Stimulated activated effector memory CD8-positive, alpha-beta T cell treated with anti-CD3 and anti-CD28 coated beads, Interleukin-12 subunit alpha, Interleukin-12 subunit beta, amount 100 ng/mL, for 72 hours (primary cell): ENCODE measurements at places on chromosomes 11 and 22.

GRCh38 chr11:57095417-57095816, 86.3 kb upstream of the LRRC55 start:
- no peak for DNase-seq

- DNase-seq = no peak
Measured at GRCh38 chr22:28637225-28637624, 42.4 kb downstream of the TTC28 start.

DNA sequence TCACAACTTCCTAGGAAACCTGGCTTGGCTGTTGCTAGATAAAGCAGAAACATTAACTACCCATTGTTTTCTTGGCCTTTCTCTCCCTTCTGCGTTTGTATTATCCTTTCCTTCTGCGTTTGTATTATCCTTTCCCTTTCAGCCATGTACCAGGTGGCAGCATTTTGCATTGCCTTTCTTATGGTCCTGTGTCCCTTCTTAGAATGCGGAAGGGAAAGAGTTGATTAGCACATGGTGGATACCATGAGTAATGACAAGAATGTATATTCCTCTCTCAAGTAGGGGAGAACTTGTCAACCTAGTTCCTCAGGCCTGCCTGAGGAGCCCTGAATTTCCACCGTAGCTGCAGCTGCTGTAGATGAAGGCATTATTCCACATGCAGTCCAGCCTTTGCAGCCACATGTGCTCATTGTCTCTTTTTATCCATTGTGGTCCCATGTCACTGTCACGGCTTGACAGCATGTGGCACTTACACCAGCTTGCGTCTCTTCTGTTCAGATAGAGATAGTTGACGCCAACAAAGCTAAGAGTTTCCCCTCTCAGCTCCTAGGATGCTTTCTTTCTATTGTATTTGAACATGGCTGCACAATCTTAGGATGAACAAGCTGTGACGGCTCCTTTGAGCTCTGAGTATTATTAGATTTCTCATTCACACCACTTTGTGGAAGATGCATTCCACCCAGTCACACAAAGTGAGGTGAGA, 44.8 kb downstream of the SLN start:
- DNase-seq = no peak

GRCh38 chr22:25147642-25147928, 52.1 kb upstream of the CRYBB3 start:
- no peak for DNase-seq

- DNase-seq = no peak
Measured at GRCh38 chr11:111632516-111633220, 30.4 kb downstream of the SIK2 start.

DNA sequence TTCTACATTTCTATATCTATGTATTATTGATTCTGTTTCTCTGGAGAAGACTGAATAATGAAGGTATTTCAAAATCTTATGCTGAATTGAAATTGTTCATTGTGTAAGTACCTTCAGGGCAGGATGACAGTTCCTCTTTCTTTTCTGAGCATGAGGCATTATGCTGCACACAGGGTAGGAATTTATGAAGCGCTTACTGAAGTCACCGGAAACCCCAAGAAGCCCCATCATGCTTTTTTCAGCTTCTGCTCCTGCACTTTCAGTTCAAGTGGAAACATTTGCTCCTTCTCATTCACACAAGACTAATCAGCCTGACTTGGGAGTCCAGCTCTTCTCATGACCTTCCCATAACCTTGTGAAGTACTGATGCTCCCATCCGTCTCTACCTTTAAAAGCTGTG, 314.7 kb upstream of the SORL1-AS1 start:
- no peak for DNase-seq

DNA sequence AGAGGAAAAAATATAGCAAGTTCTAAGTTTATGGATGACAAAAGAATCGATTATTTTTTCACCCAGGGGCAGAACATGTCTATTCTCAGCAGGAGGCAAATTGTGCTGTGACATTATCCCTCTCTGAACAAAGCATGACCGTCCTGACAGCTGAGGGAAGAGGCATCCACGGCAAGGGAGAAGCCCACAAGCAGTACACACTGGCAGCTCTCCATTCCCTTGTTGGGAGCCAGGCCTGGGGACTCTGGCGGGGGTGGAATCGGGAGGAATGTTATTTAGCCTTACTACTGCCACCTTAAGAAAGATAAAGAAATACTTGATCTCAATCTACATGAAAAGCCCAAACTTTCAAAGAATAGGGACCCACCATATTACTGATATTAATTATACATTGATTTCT, 3.4 kb downstream of the KIRREL3 start:
- no peak for DNase-seq

DNA sequence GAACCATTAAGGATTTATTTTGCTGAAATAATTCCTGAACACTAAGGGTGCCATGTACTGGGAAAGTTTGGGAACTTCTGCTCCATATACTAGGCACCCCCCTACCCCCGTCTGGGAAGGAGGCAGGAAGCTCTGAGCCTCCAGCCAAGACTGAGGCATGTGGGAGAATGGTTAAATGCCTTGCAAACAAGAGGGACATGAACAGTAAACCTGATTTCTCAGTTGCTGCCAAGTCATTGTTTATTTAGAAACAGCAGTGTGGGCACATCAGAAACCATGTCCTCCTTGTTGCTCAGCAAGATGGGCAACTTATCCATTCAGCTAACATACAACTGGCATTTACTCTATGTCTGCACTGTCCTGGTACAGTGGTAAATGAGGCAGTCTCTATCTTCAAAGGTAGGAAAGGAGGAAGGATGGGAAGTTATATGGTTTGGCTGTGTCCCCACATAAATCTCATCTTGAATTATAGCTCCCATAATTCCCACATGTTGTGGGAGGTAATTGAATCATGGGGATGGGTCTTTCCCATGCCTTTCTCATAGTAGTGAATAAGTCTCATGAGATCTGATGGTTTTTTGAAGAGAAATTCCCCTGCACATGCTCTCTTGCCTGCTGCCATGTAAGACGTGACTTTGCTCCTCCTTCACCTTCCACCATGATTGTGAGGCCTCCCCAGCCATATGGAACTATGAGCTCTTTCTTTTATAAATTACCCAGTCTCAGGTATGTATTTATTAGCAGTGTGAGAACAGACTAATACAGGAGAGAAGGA, 459.1 kb downstream of the MIAT start:
- DNase-seq = no peak

DNA sequence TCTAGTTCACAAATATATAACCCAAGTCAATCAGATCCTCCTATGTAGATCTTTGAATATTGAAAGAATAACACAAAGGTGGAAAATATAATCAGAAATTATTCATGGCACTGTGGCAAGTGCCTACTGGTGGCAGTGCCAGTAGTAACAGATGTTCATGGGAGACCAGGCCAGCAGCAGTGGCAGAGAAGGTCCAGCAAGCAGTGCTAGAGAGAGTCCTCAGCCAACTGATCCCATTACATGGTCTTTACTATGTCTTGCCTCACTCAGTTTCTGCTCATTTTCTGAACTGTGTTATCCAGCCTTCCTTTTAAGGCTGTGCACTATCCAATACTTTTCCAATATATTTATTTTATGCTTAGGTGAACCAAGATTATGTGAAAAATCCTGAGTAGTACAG, 124.9 kb downstream of the MRTFA start:
- DNase-seq = no peak

DNA sequence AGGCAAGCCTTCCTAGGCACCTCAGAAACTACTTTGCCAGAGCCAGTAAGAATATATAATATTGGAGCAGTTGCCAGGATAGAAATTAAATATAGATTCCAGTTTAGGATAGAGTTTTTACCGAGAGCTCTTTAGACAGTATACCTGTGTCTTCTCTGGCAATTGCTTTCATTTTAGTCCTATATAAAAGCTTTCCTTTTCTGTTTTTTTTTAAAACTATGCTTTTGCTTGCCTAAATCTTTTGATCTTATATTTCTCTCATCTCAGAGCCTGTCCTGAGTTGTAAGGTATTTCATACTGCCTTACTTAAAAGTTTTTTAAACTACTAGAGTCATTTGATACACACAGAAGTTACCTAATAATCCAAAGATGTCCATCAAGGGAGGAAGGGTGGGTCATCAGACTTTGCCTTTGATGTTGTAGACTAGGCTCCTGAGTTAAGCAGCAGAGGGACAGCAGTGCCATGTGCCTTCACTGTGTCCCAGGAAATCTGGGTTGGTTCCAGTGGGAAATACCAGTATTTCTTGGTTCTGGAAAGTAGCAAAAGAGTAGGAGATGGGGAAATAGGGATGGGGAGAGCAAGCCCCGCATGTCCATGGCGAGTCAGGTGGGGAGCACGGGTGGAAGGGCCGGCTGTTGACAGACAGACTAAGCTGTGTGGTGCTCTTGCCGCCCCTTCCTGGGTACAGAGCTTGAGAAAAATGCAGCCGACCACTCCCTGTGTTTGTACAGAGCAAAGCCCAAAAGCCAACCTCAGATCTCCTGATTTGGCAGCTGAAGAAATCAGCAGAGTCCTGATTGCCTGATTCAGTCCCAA, 11.2 kb downstream of the MCAM start:
- no peak for DNase-seq

DNA sequence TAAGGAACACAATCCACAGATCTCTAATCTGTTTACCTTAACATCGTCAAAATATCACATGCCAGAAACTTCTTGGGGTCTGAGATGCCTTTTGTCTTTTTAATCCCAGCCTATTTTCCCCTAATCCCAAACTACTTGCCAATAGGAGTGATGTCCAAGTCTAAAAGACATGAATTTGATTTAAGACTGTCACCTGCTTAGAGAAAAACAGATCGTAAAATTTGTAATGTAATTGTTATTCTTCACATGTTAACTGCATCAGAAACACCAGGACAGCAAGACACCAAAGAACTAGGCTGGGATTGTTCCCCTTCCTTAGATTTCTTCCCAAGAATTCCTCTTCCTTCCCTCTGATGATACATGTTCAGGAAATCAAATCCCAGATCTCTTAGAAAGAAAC, 198.1 kb upstream of the ARHGAP20 start:
- DNase-seq = no peak

- DNase-seq = no peak
Measured at GRCh38 chr11:95101935-95102334, 12.3 kb downstream of the ENDOD1 start.

GRCh38 chr22:34587357-34588356, 478.3 kb upstream of the ISX start:
- no peak for DNase-seq

GRCh38 chr11:72924568-72925190, 110.5 kb downstream of the ATG16L2 start:
- DNase-seq = no peak

DNA sequence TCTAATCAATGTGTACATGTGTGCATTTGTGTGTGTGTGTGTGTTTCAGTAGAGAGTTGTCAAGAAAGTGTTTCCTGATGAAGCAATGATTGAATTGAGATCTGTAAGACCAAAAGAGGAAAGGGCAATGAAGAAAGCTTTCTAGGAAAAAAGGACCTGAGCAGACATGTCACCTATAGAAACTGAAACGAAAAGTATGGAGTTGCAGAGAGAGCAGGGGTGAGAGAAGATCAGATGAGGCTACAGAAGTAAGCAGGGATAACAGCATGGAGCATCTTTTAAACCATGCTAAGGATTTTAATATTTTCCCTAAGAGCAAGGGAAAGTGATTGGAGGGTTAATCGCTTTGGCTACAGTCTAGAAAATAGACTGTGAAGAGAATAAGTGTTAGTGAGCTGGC, 1459.4 kb upstream of the TENM4 start:
- no peak for DNase-seq

GRCh38 chr22:39092111-39092862, 4.8 kb upstream of the APOBEC3H start:
- DNase-seq = peak; percentile 78

DNA sequence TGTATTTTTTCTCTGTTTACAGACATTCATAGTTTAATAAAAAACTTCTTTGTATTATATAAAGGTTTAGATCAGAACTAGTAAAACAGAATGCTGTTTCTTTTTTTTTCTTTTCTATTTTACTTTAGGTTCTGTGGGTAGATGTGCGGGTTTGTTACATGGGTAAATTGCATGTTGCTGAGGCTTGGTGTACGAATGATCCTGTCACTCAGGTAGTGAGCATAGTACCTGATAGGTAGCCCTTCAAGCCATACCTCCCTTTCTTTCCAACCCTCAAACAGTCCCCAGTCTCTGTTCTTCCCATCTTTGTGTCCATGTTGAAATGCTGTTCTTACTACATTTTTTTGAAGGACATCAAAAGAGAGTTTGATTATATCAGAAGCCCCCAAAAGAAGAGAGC, 3.2 kb downstream of the ATM start:
- DNase-seq = no peak

DNA sequence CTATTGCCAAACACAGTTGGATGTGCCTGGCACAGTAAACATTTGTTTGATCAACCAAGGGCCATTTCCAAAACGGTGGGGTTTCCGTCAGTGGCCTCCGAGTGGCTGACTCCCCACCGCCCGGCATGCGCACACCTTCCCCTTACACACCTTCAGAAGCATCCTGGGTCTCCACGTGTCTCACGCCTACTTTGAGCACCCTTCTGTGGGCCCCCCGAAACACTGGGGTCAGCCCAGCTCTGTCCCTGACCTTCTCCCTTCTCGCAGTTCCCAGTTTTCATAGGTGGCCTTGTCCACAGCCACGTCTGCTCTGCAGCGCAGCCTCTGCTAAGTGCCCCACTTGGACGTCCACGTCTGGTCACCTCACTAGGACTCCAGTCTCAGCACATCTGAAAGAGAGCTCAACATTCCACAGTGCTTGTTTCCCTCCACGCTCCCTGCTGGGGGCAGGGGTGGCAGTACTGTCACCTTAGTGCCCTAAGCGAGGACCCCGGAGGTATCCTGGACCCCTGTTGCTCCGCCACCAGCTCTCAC, 13.2 kb upstream of the SHANK2 start:
- no peak for DNase-seq

- peak; percentile 76 for DNase-seq
Measured at GRCh38 chr22:38504731-38505540, 1.2 kb downstream of the DDX17 start.

- no peak for DNase-seq
Measured at GRCh38 chr11:82004537-82005213, 729.0 kb downstream of the FAM181B start.

GRCh38 chr22:29633514-29634312, 30.3 kb downstream of the NF2 start:
- DNase-seq = no peak

GRCh38 chr11:31772412-31772811, 38.7 kb downstream of the PAX6 start:
- no peak for DNase-seq
